ENCODE measurements at places on chromosomes 16 and 17. TPM values are rescaled to one million over a fixed set of nuclear protein-coding genes. Genes with fewer than 3 reads are reported as not detected.
A peak's percentile ranks its signal among the peaks of the same experiment; 100 is the strongest.

PDP2 gene
- 21.5 TPM for total RNA-seq

SEZ6L2 gene
- 3.2 TPM for total RNA-seq

CA4 gene
- not detected for total RNA-seq

ALOX15B gene
- 18.5 TPM for total RNA-seq

TMEM238L gene
- not detected for total RNA-seq

ARHGDIG gene
- not detected for total RNA-seq

DNA sequence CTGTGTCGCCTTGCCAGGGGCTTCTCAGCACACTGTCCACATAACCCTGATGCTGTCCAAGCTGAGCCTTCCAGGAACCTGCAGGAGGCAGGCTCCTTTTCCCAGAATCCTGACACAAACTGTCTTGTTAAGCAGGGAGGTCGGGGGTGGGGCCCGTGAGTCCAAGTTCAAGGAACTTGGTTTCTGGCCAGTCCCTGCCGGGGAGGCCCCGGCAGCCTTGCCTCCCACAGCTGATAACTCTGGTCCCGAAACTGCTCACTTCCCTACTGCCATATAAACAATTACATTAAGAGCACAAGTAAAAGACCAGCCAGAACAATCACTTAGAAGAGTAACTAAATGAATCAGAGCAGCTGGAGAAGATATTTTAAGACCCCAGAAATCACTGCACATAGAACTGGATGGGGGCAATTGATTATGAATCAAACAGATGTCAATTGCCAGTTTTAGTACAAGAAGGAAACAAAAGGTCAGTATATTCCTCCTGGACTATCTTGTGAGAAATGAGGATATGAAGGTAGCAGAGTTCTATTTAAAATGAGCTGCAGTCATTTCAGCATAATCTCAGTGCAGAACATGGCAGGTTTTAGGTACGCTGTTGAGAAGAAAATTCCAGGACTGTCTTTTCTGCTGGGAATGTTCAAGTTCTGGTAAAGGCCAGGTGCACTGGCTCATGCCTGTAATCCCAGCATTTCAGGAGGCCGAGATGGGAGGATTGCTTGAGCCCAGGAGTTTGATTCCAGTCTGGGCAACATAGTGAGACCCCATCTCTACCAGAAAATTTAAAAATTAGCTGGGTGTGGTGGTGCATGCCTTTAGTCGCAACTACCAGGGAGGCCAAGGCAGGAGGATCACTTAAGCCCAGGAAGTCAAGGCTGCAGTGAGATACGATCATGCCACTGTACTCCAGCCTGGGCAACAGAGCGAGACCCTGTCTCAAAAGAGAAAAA lies 169.8 kb downstream of the PITPNC1 start:
- H3K27me3 ChIP-seq = no peaks in the 10 kb centered on the region
- peak; percentile 4 for DNase-seq
- H3K4me3 ChIP-seq = no peak overlapping the region
- no peak overlapping the region for H3K27ac ChIP-seq

- no peaks in the 10 kb centered on the region for H3K36me3 ChIP-seq
- H3K27me3 ChIP-seq = no peaks in the 10 kb centered on the region
- H3K4me1 ChIP-seq = no peaks in the 10 kb centered on the region
- H3K4me3 ChIP-seq = no peak overlapping the region
- no peak for DNase-seq
These were observed 27.1 kb downstream of the PMP22 start for GRCh38 chr17:15238057-15238456.

DNA sequence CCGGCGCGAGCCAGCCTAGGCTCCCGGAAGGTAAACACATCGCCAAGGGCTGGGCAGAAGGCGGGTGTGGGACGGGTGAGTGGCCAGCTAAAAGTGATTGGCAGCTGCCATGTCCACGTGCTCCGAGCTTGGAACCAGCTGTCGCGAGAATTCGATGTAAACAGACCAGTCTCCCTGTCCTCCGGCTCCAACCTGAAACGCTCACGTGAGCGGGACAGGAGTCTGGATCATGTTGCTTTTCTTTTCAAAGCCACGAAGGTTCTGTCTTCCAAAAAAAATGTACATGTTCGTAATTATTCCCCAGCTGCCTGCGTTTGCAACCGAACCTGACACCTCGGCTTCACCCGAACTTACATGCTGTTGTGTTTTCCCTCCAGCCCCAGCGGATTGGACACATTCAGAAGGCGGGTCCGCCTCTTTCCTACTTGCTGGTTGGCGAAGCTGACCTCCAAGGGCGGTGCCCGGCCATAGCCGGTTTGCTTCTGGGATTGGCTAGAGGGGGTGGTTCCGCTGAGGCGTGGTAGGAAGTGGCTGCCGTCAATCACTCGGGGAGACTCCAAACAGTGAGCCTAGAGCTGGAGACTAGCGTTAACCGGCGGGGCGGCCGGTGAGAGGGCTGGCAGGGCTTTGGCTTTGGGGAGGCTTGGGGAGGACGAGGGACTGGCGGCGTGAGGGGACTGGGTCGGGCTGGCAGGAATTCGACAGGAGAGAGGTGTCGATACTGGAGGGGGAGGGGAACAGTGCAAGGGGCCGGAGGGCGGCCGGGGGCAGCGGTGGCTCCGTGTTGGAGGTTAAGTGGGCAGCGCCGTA lies at the start of gene BCAS3:
Gene BCAS3, plus strand, starts transcription at position 544 of the 810 bp plus-strand sequence.
- H3K4me3 ChIP-seq = peak within 1 kb of the TSS; percentile 98
- peak; percentile 99 for DNase-seq
- peaks cover 6% of the 10 kb centered on the region for H3K36me3 ChIP-seq
- peak within 1 kb of the TSS; percentile 98 for H3K27ac ChIP-seq
- H3K27me3 ChIP-seq = no peaks in the 10 kb centered on the region
- H3K4me1 ChIP-seq = no peaks in the 10 kb centered on the region

GRCh38 chr16:47664653-47665325 lies 203.7 kb downstream of the PHKB start:
- DNase-seq = no peak
- H3K27ac ChIP-seq = no peak overlapping the region
- H3K4me1 ChIP-seq = no peaks in the 10 kb centered on the region

GRCh38 chr17:77432742-77433141 lies 292.0 kb downstream of the SEC14L1 start:
- no peak overlapping the region for H3K27ac ChIP-seq
- H3K27me3 ChIP-seq = no peaks in the 10 kb centered on the region
- peaks cover 14% of the 10 kb centered on the region for H3K36me3 ChIP-seq
- no peak overlapping the region for H3K4me3 ChIP-seq

DNA sequence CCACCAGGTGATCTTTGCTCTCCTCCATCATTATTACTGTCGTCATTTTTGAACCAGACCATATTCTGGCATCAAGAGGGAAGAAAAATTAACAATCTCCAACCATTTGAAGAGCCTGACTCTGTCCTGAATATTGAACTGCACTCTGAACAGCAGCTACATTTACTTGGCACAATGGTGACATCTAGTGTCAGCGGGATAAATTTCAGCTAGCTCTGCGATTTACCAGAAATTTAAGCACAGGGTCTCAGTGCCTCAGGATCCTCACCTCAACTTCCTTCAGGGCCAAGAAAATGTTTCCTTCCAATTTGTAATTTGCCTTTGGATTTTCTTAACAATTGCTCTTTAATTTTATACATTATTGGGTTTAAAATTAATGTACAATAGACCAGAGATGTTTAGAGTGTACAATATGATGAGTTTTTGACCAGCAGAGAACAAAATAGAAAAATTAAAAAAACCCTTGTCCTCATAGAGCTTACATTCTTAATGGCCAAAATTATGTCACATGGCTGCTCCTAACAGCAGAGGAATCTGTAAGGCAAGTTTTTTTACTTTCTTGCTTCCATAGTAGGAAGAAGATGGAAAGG lies 10.7 kb upstream of the ZNF19 start:
- H3K4me1 ChIP-seq = peaks cover 2% of the 10 kb centered on the region
- DNase-seq = peak; percentile 56
- no peaks in the 10 kb centered on the region for H3K36me3 ChIP-seq
- no peak overlapping the region for H3K27ac ChIP-seq

DNA sequence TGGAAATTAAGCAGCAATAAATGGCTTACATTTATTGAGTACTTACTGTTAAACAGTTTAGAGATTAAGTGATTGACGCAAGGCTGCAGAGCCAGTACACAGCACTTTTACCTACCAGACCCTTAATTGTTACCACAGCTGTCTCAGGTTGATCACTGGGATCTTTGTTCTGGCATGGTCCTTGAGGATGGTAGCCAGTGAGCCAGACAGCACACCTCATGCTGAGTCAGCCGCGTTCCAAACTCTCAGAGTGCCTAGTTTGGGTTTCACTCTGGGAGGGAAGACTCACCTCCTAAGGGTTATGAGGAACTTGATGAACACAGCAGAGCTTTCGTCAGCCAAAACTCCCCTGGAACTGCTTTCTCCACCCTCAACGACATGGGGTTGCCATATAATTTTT lies 20.4 kb downstream of the CDH3 start:
- H3K27me3 ChIP-seq = no peaks in the 10 kb centered on the region
- H3K4me3 ChIP-seq = peak overlapping the region; percentile 41
- peak; percentile 97 for DNase-seq
- peaks cover 23% of the 10 kb centered on the region for H3K36me3 ChIP-seq
- H3K27ac ChIP-seq = peak overlapping the region; percentile 92
- peaks cover 43% of the 10 kb centered on the region for H3K4me1 ChIP-seq

DNA sequence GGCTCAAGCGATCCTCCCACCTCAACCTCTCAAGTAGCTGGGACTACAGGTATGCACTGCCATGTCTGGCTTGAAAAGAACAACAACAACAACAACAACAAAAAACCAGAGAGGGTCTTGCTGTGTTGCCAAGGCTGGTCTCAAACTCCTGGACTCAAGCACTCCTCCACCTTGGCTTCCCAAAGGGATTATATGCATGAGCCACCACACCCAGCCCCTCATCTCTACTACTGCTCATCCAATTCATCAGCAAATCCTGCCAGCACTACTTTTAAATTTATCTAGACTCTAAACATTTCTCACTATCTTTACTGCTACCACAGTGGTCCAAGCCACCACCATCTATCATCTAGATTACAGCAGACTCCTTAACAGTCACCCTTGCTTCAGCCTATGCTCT lies 109.6 kb downstream of the BRIP1 start:
- H3K27ac ChIP-seq = no peak overlapping the region
- no peak overlapping the region for H3K4me3 ChIP-seq
- DNase-seq = no peak
- H3K27me3 ChIP-seq = no peaks in the 10 kb centered on the region
- H3K36me3 ChIP-seq = peaks cover 13% of the 10 kb centered on the region
- no peaks in the 10 kb centered on the region for H3K4me1 ChIP-seq

GRCh38 chr17:80007939-80008338 lies 27.7 kb downstream of the TBC1D16 start:
- no peak overlapping the region for H3K4me3 ChIP-seq
- DNase-seq = no peak
- H3K4me1 ChIP-seq = peaks cover 7% of the 10 kb centered on the region
- no peak overlapping the region for H3K27ac ChIP-seq
- no peaks in the 10 kb centered on the region for H3K27me3 ChIP-seq
- peaks cover 34% of the 10 kb centered on the region for H3K36me3 ChIP-seq

DNA sequence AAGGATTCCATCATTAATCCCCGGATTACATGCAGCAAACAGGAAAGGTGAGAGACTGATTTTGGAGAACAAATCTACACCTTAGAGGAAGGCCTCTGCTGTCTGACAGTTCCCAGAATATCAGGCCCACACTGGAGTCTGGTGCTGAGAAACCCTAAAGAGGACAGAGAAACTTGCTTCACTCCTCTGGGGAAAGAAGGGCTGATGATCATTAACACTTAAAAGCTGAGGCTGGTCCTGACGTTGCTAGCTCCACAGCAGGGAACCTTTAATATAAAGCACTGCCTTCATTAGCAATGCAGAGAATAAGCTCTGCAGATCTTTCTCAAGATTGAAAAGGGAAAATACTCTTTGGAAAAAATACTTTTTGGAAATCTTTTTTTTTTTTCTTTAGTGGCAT lies 1472.4 kb upstream of the GOT2 start:
- no peak overlapping the region for H3K4me3 ChIP-seq
- H3K4me1 ChIP-seq = peaks cover 7% of the 10 kb centered on the region
- no peaks in the 10 kb centered on the region for H3K27me3 ChIP-seq

All from MCF 10A (cell line).